Cardiac septum (tissue), 1 donor: ENCODE measurements at places on chromosomes 6 and 20.

- DNase-seq: no peak
These were observed 56.9 kb downstream of the PHACTR2 start for GRCh38 chr6:143734641-143735063.

GRCh38 chr20:23265226-23265625, 85.4 kb upstream of the NXT1 start:
- no peak for DNase-seq

DNA sequence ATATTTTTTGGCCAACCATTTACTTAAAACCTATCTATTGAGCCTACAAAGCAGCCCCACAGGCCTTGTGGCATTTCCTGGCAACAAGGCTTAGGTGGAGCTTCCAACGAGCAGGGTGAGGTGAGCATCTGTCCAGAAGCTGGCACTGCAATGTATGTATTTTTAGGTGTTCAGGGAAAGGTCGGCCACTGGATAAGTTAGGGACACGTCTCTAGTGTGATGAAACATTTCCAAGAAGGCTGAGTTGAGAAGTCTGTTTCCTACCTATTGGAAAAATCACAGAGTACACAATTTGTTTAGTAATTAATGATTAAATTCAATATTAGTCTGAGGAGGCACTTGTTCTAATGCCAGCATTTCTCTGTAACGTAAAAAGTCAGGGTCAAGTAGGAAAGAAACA, 17.8 kb upstream of the RCAN2 start:
- DNase-seq: no peak

DNA sequence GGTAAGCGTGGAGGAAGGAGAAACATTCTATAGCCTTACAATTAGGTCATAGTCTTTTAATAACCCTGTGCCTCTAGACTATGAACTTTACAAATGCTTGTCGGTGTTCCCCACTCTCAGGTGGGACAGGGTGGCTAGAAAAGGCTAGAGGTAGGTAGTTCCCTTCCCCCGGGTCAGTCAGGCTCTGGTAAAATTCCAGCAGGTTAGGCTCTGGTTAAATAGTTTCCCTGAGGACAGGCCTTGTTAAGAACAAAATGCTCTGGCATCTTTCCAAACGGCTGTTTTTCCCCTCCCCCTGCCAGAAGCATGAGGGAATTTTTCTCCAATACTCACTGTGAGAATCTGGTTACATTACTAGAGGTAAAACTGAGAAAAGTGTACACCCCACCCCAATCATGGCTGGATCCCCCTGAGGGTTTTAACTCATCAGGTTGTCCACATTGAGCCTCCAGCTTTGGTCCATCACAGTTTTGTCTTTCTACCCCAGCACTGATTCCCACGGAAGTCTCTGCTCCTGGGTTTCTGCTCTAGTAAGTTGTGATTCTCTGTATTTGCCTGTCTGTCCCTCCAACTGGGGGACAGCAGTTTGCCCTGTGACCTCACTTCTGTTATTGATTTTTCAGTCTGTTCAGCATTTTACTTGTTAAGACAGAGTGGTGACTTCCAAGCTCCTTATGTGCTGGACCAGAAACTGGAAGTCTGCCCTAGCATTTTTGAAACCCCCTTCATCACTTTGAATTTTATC, 84.7 kb upstream of the ADGRF1 start:
- no peak for DNase-seq

GRCh38 chr6:85169189-85169588, 280.7 kb upstream of the NT5E start:
- no peak for DNase-seq

GRCh38 chr6:75116946-75117345, 88.9 kb downstream of the COL12A1 start:
- DNase-seq: no peak

- no peak for DNase-seq
These were observed 569.8 kb downstream of the QKI start for GRCh38 chr6:163984124-163984936.

DNA sequence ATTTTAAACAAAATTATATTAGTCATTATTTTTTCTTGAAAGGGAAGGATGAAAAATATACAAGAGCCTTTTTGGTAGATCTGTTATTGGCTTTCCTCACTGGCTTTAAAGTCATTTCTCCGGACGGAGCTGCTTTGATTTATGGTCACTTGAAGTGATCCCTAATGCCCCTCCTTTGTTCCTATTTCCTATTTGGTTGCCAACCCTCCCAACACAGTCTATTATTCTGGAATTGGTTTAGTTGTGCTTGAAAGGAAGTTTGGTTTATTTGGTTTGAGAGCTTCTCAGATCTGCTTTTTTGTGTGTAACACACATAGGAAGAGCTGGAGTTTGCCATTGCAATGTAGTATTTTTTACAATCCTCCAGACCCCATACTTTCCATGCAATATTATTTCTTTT, 347.9 kb downstream of the RFPL4B start:
- DNase-seq: no peak

DNA sequence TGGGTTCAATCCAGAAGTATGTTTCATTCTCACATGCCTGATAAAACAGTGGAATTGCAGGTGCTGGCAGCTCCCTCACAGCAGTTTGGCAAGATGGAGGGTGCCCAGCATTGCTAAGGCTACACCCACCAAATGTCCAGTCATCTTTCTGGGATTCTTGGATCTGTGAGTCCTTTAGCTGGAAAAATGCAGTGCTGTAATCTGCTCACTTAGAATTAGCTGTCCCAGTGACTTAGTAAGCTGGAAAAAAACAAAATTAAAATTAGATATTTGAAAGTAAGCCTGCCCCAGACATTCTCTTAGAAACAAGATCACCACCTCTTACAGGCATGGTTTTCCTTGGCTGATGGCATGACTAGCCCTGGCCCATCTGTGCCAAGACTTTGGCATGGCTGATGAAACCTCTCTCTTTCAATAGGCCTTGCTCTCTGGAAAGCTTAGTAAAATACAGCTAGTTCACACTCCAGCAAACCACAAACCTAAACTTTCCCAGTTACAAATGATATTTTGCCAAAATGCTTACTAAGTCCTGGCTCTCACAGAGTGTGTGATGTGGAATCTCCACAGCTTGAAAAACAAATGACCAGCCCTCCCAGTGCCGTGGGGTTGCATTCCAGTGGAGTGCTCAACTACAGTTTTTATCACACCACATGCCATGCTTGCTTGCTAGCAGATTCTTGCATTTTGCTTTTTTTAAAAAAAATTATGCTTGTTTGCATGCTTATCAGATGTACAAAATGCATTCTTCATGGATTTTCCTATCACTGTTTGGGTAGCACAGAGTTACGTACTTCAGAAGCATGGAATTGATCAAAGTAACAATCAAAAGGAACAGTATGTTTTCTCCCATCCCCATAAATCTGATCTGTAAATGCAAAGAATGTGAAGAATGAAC, 261.5 kb downstream of the EYA4 start:
- no peak for DNase-seq
